ENCODE measurements at places on chromosomes 4 and X.

DNA sequence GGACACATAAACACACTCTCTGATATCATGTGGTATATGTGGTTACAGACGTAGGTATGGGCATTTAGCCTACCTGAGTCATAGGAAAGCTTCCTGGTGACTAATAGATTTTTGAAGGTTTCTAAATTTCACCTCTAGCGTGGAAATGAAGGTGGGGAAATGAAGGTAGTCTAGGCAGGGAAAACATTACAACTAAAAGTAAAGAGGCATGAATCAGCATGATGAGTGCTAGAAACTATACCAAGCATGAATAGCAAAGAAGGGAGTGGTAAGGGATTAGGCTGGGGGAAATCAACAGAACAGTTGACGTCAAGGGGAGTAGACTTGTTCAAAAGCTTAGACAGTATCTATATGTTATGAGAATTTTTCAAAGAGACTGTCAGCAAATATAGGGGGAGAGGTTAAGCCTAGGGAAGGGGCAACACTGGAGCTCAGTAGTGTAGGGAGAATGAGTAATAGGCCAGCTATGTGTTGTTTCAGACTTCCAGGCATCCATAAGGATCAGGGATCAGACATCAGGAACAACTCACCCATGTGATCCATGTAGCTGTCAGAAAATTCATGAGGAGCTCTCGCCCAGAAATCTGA, 279.3 kb upstream of the DIPK2B start:
- DNase-seq = no peak

DNA sequence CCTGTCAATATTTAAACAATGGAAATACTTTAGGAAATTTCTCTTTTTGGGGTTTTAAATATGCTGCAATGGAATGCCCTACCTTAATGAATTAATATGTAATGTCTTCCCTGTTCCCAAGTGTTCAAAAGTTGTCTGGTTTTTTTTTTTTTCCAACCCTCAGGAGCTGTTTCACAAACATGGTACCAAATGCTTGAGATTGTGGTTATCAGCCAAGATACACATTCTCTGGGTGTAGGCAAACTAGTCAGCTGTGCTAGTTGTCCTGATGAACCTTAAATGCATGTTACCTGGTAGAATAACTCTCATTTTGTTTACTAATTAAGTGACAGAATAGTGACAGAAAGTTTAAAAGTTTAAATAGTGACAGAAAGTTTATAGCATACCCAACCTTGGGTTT, 50.7 kb downstream of the FHL1 start:
- DNase-seq = no peak

- DNase-seq = no peak
Observed at GRCh38 chr4:75555294-75556164, at the start of gene ODAPH. Gene ODAPH, plus strand, starts transcription at chr4:75556066. Its CDS starts 17 bp downstream, at chr4:75556083.

DNA sequence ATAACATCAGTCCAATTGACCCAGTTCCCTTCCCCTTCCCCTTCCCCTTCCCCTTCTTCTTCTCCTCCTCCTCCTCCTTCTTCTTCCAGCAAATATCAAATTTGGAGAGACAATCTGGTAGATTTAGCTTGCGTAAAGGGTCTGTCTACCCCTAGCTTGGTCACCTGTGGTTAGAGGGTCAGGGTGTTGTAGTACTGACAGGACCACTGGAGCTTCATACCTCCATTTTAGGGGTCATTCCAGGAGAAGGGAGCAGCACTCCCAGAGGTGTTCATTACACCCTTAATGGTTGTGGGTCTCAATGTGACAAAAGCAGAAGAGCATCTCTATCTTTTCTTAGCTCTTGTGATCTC, 3.7 kb upstream of the FGB start:
- no peak for DNase-seq

- DNase-seq = no peak
Observed at GRCh38 chr4:1711571-1712215, 426 bp downstream of the SLBP start.

GRCh38 chr4:33537527-33537926, 2706.8 kb downstream of the ARAP2 start:
- no peak for DNase-seq

DNA sequence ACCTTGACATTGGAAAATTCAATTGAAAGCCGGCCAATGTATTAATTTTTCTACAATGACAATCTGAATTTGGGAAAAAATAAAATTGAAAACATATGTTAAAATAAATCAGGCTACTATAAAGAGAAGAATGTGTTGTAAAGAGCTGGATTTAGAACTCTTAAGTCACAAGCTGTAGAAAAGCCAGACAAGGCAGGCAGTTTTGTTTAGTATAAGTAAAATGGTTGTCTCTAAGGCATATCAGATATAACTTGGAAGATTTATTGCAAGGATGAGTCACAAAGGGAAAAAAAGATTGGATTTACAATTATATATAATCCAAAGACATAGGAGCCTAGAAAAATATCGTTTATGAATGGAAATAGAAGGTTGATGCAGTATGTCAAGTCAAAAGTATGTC, 549.1 kb upstream of the EPHA5 start:
- no peak for DNase-seq

DNA sequence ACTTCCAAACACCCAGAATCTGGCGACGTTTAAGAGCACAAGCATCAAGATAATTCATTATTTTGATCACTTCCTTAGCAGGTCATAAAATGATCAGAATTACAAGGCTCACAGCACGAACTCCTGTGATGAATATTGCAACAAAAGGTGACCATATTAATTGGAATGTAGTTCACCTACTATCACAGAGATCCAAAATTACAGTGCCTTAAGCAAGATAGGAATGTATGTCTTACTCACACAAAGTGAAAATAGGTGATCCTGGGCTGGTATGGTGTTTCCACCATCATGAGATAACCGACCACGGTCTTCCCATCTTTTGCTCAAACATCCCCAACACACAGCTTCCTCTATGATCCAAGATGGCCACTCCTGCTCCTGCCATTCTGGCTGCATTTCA, 131.2 kb downstream of the SCFD2 start:
- no peak for DNase-seq

DNA sequence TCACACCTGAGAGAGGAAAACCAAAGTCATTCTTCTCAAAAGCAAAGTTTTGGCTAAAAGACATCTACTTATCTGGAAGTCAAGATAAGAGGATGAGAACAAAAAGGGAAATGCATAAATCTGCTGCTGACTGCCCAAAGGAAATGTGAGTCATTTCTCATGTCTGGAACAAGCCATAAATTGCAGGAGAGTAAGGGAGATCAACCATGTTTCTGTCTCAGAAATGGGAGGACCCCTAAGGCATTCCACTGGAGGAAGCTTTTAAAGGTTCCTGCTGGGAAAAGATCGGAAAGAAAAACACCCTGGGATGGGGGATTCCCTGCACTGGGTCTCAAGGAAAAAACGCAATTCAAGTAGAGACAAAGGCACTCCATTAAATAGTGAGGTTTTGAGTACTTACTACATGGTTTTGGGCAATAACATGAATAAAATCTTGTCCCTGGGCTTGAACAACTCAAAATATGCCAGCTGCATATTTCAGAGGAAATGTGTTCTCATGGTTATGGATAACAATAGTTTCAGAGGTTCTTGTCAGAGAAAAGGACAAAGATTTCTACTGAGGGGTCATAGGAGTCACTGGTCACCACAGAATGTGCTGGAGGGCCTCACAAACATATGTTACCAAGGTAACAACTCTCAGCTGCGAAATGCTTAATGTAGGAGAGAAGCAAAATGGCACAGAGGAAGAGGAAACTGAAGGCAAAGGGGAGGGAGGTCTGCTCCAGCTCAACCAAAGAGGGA, 19.3 kb downstream of the GPR143 start:
- no peak for DNase-seq

DNA sequence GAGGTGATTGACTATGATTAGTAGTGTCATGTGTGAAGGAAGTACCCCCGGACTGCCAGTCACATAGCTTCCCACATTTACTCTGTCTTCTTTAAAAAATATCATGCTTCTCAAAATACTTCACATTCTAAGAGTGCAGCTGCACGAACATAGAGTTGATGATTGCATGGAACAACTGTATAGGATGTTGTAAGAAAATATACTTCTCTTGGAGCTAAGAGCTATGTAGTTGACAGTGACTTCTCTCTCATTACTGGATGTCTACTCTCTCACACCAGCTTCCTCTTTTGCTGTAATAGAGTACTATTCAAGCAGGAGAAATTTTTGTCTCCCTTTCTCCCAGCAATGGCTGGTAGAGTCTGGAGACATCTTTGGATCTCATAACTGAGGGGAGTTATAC, 99.4 kb upstream of the PUDP start:
- DNase-seq = no peak

GRCh38 chr4:95619525-95620443, 71.0 kb upstream of the UNC5C start:
- no peak for DNase-seq

GRCh38 chrX:42495139-42495538, 282.8 kb downstream of the PPP1R2C start:
- DNase-seq = no peak

GRCh38 chr4:142976482-142976881, 130.4 kb upstream of the INPP4B start:
- no peak for DNase-seq

GRCh38 chrX:70478526-70479245, 34.1 kb downstream of the DLG3 start:
- no peak for DNase-seq

- no peak for DNase-seq
Observed at GRCh38 chrX:107662824-107663223, 34.5 kb downstream of the PRPS1 start.

GRCh38 chr4:3010577-3010976, 47.2 kb downstream of the GRK4 start:
- DNase-seq = no peak

- DNase-seq = no peak
Observed at GRCh38 chr4:79241846-79242245, 84.0 kb downstream of the NAA11 start.

GRCh38 chr4:10197952-10198351, 81.4 kb upstream of the WDR1 start:
- DNase-seq = no peak

- DNase-seq = no peak
Observed at GRCh38 chrX:136623396-136623795, 24.6 kb upstream of the CD40LG start.

GRCh38 chr4:20839957-20840356, 139.7 kb downstream of the PACRGL start:
- no peak for DNase-seq

GRCh38 chr4:10129196-10130177, 12.9 kb upstream of the WDR1 start:
- no peak for DNase-seq

- DNase-seq = no peak
Observed at GRCh38 chr4:106063009-106063408, 167.7 kb downstream of the NPNT start.

- no peak for DNase-seq
Observed at GRCh38 chr4:159174645-159175084, 71.8 kb downstream of the RAPGEF2 start.

- DNase-seq = no peak
Observed at GRCh38 chr4:64682946-64683345, 273.7 kb upstream of the TECRL start.

- DNase-seq = no peak
Observed at GRCh38 chr4:3256230-3257102, 7.5 kb downstream of the MSANTD1 start.

DNA sequence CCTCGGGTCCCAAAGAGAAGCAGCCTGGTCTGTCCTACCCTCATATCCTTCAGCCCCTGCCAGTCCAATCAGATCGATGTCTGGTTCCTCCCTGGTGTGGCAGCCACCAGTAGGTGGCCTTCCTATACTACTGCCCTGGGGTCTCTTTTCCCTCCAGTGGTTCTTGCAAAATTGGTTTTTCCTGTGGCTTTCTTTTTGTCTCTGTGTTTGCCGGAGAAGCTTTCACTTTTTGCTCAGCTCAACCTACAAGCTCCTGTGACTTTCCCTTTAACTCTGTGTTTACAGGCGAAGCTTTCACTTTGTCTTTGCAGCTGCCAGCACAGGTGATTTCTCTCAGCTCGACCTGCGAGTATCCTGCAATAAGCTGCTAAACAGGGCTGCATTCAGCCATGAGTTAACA, 46.8 kb downstream of the UGT2A3 start:
- no peak for DNase-seq

DNA sequence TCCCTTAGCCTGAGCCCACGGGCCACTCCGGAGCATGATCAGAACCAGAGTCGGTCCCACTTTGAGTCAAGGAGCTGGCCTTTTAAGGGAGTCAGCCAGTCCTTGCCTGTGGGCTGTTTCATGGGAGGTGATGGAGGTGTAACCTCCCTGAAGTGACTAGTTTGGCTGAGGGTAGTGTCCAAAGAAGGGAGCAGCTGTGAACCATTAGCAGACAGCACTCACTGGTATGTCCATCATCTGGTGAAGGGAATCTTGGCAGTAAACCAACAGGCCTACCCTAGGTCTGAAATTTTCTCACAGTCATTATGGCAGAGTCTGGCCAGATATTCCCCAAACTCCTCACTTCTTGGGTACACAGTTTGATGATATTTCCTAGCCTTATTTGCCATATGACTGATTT, 12.3 kb upstream of the REPS2 start:
- no peak for DNase-seq

- no peak for DNase-seq
Observed at GRCh38 chr4:184666670-184667069, 17.1 kb downstream of the PRIMPOL start.

DNA sequence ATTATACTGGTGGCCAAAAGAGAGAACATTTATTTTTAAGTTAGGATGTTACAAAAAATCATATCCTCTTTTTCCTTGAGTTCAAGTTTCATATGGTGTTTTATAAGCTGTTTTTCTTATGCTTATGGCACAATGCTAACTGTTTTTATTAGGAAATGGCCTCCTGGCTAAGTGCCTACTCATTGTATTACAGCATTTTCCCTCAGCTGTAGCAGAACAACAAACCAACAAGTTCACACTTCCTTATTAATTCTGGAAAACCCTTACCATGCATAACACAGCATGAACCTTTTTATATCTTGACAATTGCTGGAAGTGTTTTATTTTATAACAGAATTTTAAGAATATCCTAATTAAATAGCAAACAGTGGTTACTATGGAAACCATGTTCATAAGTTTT, 165.8 kb downstream of the GASK1B start:
- DNase-seq = peak; percentile 40

DNA sequence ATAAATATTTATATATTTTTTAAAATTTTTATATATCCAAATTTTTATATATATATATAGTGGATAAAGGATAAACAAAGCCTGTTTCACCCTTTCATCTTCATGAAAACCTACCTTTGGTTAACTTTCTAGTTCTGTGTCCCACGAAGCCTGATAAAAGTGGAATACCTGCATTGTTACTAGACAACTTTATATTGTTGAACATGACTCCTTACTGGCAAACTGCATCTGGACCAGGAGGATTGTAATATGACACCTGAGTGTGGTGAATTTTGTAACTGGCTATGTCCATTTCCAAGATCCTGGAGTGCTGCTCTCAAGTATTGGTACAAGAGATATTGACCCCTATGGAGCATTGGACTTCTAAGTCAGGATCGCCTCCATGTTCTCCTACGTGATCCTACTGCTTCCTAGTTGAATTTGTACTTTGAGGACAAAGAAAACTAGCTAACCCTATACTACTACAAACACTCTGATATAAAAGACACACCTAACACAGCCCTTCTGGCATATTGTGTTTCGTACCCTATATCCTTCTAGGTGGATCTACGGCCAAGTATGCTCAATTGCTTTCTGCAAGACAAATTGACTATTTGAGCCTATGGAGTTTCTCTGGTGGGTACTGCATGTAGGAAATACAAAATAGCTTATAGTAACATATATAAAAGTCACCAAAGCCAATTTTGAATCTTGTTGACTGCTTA, 61.3 kb upstream of the PRRG1 start:
- no peak for DNase-seq

GRCh38 chrX:115591856-115592842, 31.2 kb downstream of the PLS3 start:
- peak; percentile 32 for DNase-seq

All from pons (tissue), 1 donor.